ENCODE measurements at places on chromosomes 2 and 18.

DNA sequence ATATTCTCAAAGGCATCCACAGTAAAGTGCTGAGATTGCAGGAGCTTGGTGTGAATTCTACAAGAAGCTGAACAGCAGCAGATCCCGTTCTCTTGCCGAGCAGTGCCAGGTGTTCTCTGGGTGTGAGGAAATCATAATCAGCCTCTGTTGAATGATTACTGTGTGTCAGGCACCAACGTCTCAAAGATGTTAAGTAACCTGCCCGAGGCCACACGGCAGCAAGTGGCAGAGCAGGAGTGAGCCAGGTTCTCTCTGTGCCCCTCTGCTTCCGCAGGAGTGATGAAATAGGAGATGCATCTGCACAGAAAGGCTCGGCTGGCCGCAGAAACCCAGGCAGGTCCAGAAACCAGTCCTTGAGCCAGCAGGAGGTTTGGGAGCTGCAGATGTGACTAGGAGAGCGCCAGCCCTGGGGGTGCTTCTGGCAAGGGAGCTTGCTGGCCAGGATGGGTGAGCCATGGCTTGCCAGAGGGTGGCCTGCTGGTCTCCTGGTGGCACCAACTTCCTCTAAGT is 68.4 kb downstream of the COPS7B start:
- DNase-seq: no peak

DNA sequence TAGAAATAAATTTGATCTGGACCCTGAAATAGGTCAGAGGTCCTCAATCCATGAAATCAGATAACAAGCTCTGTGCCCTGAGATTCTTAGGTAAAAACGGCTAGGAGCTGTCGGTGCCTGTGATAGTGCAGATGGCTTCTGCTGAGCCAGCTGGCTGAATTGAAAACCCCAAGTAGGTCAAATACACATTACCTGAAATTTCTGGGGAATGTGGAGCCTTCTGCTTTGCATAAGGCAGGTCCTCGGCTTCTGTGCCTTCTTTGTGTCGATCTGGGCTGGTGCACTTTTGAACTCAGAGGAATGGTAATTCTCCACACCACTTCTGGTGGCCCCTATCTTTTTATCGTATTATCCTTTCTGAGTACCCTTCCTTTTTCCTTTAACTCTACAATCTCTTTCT is 66.6 kb downstream of the CNTNAP5 start:
- DNase-seq: no peak

DNA sequence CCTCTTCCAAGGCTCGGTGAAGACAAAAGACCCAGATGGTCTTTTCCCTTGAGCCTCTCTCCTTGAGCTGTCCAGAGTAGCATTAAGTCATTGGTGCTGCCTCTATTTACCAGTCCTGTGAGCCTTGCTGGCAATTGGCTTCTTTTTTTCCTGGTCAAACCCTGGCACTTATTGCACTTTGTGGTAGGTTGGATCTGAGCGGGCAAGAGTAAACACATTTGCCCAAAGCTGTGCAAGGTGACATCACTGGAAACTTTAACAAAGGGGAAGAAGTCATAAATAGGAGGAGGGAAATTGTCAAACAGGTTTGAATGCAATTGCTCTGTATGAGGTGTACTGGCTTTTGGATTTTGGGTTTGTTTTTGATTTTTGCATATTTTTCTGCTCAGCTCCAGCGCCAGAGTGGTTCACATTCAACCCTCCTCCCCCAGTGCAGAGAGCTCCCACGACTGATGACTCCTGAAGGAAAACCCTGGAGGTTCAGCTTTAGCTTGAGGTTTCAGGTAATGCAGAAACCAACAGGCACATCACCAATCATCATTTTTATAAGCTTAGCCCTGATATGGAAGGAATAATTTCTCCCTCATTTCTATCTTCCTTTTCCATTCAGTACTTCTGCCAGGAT is 8.3 kb downstream of the KCNE4 start:
- DNase-seq: no peak

- DNase-seq: no peak
Observed at GRCh38 chr2:200693836-200694470, 108.1 kb downstream of the AOX1 start.

GRCh38 chr2:24315669-24316068 is 44.7 kb downstream of the ITSN2 start:
- DNase-seq: no peak

DNA sequence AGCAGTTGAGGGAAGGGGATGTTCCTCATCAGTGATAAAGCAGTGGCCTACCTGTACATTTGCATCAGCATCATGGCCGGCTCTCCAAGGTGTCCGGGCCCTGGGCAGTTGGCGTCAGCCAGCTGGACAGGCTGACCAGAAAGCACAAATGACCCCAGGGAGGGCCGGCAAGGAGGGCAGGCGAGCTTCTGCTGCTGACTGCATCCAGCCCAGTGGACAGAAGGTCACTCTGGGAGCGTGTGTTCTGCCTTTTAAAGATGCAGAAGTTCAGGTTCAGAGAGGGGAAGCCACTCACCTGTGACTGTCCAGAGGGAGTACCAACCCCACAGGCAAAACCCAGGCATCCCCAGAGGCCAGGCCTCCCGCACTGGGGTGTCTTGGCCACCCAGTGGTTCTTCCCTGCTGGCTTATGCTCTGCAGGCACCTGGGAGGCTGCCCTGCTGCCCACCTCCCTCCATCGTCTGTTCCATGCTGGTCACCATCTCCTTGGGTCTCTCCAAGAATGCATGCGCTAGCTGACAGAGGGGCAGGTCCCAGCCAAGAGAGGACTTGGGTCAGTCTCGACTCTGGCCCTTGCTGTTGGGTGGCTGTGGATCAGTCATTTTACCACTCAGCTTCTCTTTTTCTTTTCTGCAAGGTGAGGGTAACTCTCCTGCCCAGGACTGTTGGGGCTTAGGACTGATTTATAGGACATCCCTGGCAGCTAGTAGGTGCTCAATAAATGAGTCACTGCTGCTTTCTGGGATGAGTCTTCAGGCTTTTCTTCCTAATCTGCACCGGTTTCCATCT is 89.9 kb downstream of the INHBB start:
- DNase-seq: no peak

- peak; percentile 85 for DNase-seq
Observed at GRCh38 chr2:235936493-235936892, 231.7 kb downstream of the GBX2 start.
